ENCODE measurements at places on chromosomes 13 and 19. TPM values are rescaled to one million over a fixed set of nuclear protein-coding genes. Genes with fewer than 3 reads are reported as not detected.

IL12RB1 gene
- not detected for total RNA-seq

ELSPBP1 gene
- total RNA-seq, result not detected

C1QTNF9 gene
- not detected for total RNA-seq

ZNF83 gene
- total RNA-seq, result 70.5 TPM

LGALS4 gene
- total RNA-seq, result not detected

FAM124A gene
- total RNA-seq, result 3.6 TPM
